ENCODE measurements at places on chromosomes 7 and 10.
A peak's percentile ranks its signal among the peaks of the same experiment; 100 is the strongest.

DNA sequence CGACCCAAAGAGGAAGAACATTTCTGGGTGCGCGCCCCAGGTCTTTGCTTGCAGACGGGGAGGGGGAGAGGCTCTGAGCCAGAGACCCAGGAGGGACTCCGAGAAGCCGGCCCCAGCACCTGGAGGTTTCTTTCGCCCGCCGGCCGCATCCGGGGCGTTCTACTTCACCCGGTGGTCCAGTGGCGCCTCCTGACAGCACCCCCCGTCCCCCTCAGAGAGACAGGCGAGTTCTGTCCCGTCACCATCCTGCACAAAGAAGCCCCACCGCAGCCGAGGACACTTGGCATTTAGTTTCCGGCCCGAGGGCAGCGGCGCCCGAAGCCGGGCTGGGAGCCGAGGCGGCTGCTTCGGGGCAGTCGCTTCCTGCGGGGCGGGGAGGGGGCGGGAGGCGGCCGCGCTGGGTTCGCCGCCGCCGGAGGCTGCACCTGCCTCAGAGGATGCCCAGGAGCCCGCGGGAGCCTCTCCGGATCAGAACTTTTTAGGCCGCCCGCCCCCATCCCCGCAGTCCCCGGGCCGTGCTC is at the start of gene TMEM178B:
Gene TMEM178B (plus strand): TSS at position 424 of the 521 bp plus-strand sequence.
- no peak for DNase-seq

- DNase-seq = no peak
Observed at GRCh38 chr7:44629829-44630522, 23.5 kb downstream of the OGDH start.

DNA sequence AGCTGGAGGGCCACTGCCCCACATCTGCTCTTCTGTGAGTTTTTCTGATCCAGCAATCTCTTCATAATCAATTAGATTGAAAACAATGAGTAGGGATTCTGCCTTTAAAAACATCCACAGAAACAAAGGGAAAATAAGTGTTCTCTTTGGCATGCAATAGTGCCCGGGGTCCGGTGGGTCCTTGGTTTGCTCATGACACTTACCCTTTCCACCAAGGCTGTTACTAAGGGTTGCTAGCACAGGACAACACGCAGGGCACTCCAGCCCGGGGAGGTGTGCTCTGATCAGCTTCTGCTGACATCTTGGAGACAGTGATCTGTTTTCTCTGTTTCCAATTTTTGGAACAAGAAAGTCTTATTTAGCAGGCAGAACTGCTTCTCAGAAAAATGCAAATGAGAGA is 146.7 kb downstream of the TEX36 start:
- no peak for DNase-seq

GRCh38 chr10:98488669-98489430 is 42.1 kb upstream of the HPS1 start:
- no peak for DNase-seq

DNA sequence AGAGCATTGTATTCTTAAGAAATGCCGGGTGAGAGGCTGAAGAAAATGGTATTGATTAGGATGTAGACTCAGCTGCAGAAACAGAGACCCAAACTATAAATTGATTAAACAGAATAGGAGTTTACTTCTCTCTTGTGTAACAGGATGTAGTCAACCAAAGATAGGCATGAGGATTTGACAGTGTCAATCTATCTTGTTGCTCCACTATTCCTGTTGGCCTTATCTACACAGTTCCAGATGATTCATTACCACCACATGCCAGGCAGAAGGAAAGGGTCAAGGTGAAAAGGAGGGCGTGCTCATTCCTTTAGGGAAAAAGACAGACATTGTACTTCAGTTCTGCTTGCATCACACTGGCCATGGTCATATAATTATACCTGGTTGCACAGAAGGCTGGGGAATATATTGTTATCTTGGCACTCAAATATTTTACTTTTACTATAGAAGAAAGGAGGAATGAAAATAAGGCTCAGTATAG is 11.9 kb upstream of the DMTF1 start:
- DNase-seq = no peak

- DNase-seq = no peak
Observed at GRCh38 chr7:118087126-118087525, 96.8 kb upstream of the LSM8 start.

DNA sequence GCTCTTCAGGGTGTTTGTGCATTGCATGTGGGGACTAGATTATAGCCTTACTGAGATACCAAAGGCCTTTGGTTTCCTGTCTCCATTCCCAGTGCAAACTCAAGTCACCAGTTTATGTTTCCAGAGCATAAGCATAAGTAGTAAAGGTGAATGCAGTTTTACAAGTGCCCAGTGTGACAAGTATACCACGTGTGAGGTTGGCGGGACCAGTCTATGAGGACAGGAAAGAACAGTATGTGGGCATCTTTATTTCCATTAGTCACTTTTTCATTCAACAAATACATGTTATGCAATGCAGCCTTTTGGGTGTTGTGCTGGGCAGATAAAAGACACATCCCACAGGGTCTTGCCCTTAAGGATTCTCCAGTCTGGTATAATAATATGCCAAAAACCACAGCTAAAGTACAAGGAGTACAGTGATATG is 146.5 kb downstream of the ARID5B start:
- DNase-seq = no peak

DNA sequence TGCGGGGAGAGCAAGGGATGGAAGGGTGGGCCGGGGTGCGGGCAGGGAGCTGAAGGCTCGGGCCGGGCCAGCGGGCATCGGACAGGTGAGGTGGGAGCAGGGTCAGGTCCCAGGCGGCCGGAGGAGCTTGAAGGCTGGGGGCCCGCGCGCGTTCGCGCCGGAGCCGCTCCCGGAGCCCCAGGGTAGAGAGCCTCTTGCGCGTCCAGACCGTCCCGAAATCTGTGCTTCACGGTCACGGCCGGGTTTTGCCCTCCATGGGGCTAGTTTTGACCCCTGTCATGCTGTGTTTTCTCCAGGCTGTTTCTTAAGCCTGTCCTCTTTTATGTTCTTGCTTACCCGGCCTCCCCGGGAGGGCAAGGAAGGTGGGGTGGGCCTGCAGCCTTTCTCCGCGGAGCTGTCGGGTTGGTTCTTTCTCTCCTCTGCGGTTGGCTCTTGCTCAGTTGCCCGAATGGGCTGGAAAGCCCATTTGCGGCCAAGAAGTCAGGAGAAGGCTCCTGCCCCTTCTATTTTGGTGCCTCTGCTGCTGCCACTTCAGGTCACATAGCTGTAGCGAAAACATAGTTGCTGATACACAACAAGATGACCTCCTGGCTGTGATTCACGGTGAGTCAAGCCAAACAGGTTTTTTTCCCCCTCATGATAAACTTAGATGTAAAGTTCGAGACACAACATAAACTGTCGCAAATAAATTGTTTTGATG is 650 bp downstream of the UBE2D1 start:
- DNase-seq = peak; percentile 34

DNA sequence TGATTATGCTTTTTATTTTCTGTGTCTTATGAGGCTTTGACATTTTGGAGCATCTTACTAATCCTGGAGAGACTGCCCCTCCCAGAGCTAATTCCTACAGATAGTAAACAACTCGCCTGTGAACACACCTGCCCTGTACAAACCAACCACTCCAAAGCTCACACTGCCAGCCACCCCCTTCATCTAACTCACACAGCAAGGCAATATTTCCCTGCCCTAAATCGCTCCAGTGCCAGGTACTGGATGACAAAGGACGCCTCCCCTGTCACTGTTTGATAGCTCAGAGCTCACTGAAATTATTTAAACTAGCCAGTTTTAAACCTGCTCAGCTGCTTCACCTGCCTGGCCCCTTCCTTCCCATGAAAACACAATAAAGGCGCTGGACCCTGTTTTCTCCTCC is 535.1 kb upstream of the CELF2 start:
- DNase-seq = no peak

DNA sequence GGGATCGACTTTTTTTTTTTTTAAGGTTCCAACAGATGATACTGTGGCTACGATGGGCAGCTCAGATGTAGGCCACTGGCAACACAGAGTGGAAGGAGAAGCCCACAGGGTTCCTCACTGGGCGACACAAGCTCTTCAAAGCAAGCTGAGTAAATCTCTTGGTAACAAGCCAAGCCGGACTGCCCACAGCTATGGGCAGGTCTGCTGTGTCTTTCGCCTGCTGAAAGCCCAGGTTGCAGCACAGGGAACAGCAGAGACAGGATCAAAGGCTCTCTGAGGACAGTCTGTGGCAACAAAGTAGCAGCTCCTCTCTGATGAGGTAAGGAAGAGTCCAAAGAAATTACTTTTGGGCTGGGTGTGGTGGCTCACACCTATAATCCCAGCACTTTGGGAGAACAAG is 83.6 kb downstream of the KCNMA1 start:
- DNase-seq = peak; percentile 48

- DNase-seq = no peak
Observed at GRCh38 chr10:133379801-133380666, 972 bp downstream of the PAOX start.

GRCh38 chr10:133460208-133460769 is 6.5 kb downstream of the SCART1 start:
- no peak for DNase-seq
